Nucleus accumbens (tissue), 56 donors: ENCODE measurements at places on chromosomes 6 and 20.

DNA sequence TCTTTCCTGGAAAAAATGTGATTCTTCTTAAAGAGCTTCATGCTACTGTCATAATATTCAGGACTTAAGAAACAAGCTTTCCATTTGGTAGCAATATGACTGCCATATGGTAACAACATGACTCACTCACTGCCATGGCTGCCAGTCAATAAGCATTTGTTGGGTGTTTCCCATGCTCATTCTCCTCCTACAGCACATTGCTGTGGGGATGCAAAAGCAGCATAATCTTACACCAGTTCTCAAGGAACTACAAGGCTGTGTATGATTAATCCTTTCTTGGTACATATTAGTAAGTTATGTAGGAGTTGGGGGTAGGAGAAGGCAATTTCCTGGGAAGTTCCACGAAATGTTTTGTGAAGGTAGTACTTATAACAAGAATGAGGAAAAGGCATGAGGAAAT, 76.7 kb downstream of the CEP162 start:
- DNase-seq: peak; percentile 4

- DNase-seq: no peak
Observed at GRCh38 chr20:46342451-46343347, 34.4 kb upstream of the CDH22 start.

- no peak for DNase-seq
Observed at GRCh38 chr6:146095481-146095880, 66.6 kb downstream of the GRM1 start.

GRCh38 chr20:14877301-14878028, 540.1 kb upstream of the FLRT3 start:
- no peak for DNase-seq

DNA sequence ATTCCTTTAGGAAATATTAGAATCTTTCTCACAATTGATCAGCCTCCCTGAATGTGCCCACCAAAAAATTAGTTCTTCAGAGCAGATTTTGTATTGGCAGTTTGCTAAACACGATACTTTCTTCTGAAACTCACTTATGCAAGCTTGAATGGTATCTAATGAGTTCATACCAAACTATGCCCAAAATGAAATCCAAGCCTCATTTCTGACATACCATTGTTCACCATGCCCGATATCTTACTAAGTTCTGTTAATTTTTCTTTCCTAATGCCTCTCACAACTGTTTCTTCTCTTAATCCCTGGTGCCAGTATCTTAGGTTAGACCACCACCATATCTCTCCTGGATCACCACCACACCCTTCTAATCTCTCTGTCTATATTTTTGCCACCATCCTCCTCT, 755.9 kb downstream of the KIF16B start:
- no peak for DNase-seq

DNA sequence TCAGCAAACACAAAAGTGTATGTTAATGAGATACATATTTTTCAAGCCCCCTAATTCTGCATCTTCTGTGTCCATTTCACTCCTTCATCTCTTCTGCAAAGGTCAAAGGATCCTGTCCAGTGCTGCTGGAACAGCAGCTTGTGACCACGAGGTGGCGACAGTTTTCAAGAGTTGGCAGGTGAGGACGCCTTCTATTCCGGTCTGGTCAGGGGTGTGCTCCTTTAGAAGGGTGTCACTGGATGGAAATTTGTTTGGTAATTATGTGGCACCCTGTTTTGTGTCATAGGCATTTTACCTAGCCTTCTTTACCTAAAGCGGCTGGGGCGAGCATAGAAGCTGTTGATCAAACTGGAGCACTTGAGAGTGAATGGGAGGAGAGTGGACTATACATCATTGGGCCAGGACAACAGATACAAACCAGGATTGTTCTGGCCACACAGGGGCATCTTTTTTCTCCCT, 32.9 kb upstream of the ERVFRD-1 start:
- peak; percentile 25 for DNase-seq

DNA sequence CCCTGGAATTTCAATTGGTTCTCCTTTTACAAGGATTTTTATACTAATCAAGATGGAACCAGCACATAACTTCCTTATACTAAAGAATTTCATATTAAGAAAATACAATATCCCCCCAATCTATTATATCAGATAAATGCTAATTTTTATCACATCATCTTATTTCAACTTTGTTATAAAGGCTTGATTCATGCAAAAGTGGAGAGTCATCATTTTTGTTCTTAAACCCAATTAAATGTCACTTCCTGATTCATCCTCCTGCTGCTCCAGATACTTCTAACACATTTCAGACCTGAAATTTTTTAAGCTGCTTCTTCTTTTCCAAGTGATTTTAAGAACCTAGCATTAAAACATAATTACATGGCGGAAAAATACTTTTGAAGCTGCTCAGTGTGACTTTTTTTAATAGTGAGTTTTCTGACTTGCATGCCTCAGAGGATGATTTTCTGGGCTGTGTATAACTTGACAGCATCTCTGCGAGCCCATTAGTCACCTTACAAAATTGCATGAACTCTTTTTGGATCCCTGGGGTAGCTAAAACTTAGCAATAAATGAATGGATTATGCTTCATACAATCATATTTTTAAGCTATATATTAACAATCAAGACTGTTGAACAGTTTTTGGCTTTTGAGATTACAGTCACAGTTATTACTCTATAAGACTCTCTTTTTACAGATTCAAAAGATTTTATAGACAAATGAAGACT, 134.1 kb downstream of the ELOVL4 start:
- DNase-seq: no peak

GRCh38 chr6:2993755-2994317, 5.9 kb upstream of the NQO2 start:
- no peak for DNase-seq

DNA sequence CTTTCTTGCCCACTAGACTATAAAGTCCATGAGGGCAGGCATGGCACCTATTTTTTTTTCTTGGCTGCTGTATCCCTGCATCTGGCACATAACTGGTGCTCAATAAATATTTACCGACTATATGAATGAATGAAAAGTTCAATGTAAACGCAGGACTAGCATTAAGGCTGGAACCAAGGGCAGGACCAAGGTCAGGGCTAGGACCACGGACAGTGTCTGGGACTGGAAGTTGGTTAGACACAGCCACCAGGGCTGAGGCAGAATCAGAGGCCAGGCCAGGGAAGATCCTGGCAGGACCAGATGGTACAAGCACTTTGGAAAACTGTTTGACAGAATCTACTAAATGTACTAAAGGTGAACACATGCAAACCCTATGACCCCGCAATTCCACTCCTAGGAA, 3.7 kb downstream of the TNXB start:
- DNase-seq: no peak

DNA sequence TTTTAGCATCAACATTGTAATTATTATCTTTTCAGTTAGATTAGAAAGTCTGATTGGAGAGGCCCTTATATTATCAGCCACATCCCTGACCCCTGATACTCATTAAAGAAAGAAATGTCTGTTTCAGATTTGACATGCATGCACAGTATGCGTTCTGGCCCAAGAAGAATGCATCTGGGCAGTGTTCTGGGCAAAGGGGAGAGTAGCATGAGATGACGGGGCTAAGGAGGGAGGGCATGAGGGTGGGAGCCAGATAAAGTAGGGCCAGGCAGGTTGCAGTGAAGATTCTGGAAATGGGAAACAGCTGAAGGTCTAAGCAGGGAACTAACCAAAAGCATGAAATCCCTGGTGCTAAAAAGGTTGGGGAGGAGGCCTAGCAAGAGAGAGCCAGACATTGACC, 7.3 kb downstream of the SAYSD1 start:
- DNase-seq: no peak

- no peak for DNase-seq
Observed at GRCh38 chr20:46311039-46311650, 2.8 kb upstream of the CDH22 start.

GRCh38 chr6:95879856-95880255, 135.9 kb upstream of the FUT9 start:
- DNase-seq: no peak

DNA sequence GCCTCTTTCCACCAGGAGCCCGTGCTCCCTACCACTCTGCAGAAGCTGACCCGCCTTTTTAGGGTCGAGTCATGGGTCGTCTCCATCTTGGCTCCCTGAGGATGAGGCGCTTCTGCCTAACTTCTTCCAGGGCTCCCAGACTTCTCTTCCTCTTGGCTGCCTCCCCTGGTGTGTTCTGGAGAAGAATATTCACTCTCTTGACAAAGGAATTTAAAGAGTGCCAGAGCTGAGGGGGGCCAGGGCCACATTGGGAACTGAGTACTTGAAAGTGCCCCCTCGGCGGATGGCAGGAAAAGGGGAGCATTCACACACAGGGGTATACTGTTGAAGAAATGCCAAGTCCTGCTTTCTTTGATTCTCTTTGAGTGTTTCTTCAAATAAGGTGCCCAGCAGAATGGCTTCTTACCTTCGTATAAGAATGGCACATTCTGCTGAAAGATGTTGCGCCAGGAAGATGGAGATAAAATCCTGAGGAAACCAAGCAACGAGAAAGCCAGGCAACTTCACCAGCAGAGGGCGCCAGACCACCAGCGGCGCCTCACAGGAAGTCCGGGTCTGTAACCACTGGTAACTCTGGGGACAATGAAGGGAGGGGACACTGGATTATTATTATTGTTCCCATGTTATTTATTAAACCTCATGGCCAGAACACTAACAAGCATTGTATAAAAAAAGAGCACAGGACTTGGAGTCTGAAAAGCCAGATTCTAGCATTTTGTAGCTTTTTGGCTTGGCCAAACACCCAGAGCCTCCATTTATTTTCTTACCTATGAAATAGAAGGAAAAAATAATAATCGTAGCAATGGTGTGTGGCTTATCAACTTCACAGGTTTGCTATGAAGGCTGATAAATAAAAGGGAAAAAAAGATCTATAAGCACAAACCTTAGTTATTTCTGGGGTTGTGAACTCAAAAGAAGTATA, 176.7 kb downstream of the HACE1 start:
- DNase-seq: peak; percentile 10

- no peak for DNase-seq
Observed at GRCh38 chr6:42136508-42137193, 5.8 kb downstream of the C6orf132 start.

GRCh38 chr20:32368925-32369324, 10.8 kb downstream of the ASXL1 start:
- no peak for DNase-seq

- no peak for DNase-seq
Observed at GRCh38 chr20:53980031-53980465, 90.3 kb downstream of the BCAS1 start.

DNA sequence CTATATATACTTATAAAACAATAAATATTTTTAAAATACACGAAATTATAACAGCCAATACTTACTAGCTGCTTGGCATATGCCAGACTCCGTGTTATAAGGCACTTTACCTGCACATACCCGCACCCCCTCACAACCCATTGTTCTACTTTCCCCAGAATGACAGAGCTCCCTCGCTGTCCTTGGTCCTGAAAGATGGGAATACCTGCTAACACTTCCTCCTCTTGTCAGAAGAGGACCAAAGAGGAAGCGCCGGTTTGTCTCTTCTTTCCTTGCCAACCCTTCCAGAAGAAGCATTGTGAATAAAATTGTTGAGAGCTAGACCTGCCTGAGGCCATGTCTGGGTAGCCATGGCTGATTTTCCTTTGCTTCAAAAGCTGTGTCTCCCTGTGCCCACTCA, 149.3 kb downstream of the PTPRT start:
- no peak for DNase-seq

DNA sequence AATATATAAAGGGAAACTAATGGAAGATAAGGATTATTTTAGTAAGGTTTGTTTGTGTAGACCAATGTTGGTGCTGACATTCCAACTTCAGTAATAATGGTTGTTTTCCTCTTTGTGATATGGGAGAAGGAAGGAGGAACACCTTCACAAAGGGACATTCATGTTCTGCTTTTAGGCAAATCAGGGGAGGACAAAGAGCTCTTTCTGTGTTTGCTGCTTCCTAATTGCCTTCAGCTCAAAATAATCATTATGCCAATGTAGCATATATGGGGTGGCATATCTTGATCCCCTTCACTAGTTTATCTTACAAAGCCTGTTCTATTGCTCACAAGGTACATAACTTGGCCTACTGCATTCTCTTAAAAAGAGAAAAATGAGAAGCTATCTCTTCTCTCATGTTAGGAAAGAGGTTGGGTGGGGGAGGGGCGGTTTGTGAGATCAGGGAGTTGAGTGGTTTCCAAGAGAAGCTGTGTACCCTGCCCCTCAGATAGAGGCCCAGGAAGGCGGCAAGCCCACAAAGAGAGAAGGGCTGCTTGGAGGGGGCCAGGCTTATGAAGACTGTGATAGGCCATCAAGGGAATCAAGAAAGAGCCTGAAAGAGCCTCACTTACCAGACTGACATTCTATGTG, 4.7 kb upstream of the ADGRG6 start:
- no peak for DNase-seq
